ENCODE measurements at places on chromosomes 7 and 10. TPM values are rescaled to one million over a fixed set of nuclear protein-coding genes. Genes with fewer than 3 reads are reported as not detected.

EPHB4 gene
- 58.1 TPM for total RNA-seq

ACSL5 gene
- total RNA-seq, result 6.5 TPM

GRCh38 chr7:158043551-158044481, 543.8 kb downstream of the PTPRN2 start:
- no peaks in the 10 kb centered on the region for H3K27me3 ChIP-seq
- no peak overlapping the region for H3K4me3 ChIP-seq
- DNase-seq, result peak; percentile 22

DNA sequence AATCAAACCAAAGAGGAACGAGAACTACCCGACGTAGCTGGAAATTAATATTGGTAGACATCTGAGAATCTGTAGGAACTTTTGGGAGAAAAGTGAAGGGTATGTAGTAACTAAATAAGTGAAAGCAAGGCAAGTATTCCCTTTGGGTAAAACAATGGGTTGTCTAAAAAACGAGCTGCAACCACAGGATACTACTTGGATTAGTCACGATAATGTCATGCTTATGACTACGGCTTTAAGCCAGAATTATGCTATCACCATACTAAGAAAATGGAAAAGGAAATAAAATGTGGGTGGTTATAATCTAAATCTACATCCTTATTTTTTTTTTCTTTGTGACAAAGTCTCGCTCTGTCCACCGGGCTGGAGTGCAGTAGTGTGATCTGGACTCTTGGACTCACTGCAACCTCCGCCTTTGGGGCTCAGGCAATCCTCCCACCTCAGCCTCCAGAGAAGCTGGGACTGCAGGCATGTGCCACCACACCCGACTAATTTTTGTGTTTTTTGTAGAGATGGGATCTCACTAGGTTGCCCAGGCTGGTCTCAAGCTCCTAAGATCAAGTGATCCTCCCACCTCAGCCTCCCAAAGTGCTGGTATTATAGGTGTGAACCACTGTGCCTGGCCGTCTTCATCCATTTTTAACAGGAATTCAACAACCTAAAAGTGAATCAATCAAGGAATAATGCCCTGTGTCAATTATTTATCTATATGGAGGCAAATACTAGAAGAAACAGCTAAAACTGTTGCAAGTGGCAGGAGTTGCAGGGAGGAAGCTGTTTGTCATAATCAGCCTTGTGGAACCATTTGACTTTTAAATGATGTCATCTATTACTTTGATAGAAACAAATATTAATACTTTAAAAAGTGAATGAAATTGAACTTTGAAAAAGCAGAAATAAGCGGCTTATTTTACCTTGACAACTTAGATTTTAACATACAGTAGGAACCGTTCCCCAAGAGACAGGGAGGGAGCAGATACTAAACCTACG, 189.3 kb downstream of the PRPF18 start:
- no peak overlapping the region for H3K27ac ChIP-seq
- no peaks in the 10 kb centered on the region for H3K36me3 ChIP-seq
- no peaks in the 10 kb centered on the region for H3K27me3 ChIP-seq
- peaks cover 25% of the 10 kb centered on the region for H3K4me1 ChIP-seq
- DNase-seq, result no peak

GRCh38 chr10:12391206-12391605, 41.9 kb downstream of the CAMK1D start:
- H3K36me3 ChIP-seq, result no peaks in the 10 kb centered on the region
- no peak overlapping the region for H3K4me3 ChIP-seq
- DNase-seq, result peak; percentile 20
- H3K27ac ChIP-seq, result no peak overlapping the region
- no peaks in the 10 kb centered on the region for H3K27me3 ChIP-seq
